ENCODE measurements at places on chromosomes 2 and 18.
A peak's percentile ranks its signal among the peaks of the same experiment; 100 is the strongest.

GRCh38 chr2:180325416-180326120 lies 318.5 kb upstream of the CWC22 start:
- no peak for DNase-seq

DNA sequence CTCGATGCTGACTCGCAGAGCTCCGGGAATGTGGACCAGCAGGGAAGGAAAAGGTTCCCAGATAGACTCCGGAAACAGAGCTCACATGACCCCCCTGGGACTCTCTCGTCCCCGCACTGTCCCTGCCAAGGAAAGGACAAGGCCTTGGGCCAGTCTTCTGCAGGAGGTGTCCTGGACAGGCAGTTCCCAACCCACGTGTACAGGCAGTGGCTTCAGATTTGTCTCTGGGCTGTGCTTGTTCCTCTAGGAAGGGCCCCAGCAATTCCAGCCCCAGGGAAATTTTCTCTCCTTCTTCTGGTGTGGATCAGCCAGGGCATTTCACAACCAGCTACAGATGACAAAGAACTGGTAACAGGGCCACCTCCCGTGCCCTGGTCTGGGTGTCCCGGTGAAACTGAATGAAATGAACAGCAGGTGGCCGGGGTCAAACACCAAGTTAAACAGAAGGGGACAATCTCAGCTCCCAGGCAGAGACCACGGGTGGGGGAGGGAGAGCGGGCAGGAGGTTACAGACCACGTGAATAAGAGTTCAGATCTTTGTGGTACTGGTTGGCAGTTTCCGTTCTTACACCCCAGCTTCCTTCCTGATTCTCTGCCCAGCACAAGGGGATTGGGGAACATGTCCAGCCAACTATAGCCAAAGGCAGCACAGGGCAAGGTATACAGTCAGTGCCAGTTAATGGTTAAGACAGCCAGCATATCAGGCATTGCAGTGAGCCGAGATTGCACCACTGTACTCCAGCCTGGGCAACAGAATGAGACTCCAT lies 52.2 kb upstream of the CAB39 start:
- no peak for DNase-seq

DNA sequence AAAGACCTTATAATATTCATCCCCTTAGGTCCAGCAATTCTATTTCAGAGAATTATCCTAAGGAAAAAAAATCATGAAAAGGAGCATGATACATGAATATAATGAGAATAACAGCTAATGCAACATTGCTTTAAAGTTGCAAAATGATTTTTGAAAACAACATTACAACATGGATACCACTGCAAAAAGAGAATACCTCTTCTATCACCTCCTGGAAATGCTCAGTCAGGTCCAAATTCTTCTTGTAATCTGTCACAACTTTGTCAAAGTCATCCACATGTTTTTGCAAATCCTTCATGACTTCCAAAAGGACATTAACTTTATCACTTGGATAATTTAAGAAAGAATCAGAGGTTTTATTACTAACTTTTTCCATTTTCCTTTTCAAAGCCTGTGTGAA lies 47.9 kb upstream of the TTN start:
- DNase-seq: no peak

GRCh38 chr2:132915812-132916549 lies 246.0 kb upstream of the LYPD1 start:
- no peak for DNase-seq

DNA sequence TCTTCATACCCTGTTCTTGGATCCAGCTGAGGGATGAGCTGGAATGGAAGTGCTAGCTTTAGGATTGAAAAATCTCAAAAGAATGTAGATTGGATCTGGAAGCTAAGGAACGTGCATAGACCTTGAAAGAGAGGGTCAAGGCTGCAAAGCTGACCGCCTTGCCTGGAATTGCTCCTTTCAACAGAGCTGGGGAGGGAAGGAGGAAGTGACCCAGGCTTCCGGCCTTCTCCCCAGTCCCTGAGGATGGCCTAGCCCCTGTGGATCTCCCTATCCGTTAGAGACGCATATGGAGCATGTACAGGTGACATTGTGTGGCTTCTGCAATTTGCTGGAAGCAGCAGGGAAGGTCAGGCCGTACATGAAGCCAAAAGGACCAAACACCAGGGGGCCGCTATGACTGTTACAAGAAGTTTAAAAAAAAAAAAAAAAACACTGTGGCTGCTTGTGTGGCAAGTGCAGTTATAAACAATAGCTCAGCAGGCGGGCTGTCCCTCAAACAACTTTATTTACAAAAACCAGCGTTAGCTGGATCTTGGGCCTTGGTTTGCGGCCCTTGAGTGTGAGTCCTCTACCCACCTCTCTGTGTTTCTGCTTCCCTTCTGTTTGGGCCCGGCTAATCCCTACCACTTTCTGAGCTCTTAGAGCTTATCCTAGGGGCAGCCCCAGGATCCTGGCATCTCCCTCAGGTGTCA lies 227.6 kb downstream of the SEPTIN10 start:
- no peak for DNase-seq

DNA sequence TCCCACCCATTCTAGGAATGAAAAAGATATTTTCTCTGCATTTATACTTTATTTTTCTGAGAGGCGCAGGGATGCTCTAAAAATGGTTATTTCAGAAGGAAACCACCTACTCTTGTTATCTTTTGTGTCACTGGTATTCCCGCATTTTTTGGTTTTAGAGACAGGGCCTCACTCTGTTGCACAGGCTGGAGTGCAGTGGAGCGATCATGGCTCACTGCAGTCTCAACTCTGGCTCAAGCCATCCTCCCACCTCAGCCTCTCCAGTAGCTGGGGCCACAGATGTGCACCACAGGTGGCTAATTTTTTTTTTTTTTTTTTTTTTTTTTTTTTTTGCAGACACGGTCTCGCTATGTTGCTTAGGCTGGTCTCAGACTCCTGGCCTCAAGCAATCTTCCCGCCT lies 135.9 kb downstream of the NCK2 start:
- DNase-seq: no peak

- DNase-seq: peak; percentile 60
These were observed 954 bp upstream of the CTDSP1 start for GRCh38 chr2:218398437-218399390.

DNA sequence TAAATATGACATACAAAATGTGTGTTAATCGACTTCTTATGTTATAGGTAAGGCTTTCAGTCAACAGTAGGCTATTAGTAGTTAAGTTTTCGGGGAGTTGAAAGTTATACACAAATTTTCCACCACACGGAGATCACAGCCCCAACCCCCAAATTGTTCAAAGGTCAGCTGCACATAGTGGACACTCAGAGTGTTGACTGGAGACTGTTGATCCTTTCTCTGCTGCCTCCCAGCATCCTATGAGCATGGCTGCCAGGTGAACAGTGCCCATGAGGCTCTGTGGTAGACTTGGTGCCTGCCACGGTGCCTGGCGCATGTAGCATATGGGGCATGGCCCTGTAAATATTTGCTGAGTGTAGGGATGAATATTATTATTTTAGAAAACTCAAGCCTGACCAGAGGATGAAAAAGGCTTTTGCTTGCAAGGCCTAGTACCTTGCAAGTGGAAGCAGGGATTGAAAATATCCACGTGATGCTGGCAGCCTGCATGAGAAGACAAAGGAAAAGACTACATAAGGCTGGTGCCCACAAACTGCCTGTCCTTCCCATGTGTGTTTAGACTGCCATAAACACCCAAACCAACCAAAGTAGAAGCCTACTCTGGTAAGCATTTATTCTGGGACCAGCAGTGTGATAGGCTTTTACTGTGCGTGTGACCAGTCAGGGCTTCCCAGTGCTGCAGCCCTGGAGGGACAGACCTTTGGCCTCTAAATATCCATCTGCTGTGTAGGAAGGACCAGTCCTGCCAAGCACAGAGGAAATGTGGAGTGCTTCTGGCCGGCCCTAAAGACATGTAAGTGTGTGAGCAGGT lies 226.1 kb downstream of the LDLRAD4 start:
- DNase-seq: no peak

GRCh38 chr2:186559848-186560247 lies 30.0 kb upstream of the ITGAV start:
- DNase-seq: no peak

DNA sequence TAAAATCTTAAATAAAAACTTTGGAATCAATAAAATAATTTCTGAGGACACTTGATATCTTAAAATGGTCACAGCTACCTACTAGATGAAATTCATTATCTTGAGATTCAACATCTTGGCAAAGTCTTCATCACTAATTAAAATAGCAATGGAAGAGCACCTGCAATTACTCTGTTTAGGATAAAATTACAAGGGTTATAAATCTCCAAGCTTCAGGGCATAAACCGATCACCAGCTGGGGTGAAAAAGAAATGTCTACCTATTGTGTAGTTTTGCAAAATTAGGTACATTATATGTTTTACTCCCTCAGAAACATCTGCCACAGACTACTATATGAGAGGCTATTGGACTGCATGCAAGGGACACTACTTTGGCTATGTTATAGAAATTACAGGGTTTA lies 327.1 kb downstream of the CCDC178 start:
- no peak for DNase-seq

DNA sequence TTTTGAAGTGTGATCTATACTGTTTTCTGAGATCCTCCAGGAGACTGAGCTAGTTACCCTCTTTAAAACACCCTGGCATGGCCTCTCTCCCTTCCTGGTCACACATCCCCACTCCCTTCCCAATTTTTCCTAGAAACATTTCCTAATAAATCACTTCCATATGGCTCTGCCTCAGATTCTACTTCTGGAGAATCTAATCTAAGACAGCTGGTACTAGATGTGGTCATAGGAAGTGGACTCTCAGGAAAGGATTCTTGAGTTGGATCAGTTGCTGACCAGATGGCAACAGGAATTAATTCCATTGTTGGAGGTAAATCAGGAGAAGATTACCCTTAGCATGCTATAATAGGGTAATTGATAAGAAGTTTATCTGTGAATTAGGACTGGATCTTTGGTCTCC lies 310.5 kb downstream of the SATB2 start:
- no peak for DNase-seq

- no peak for DNase-seq
These were observed 1.7 kb downstream of the TMBIM1 start for GRCh38 chr2:218290316-218291261.

DNA sequence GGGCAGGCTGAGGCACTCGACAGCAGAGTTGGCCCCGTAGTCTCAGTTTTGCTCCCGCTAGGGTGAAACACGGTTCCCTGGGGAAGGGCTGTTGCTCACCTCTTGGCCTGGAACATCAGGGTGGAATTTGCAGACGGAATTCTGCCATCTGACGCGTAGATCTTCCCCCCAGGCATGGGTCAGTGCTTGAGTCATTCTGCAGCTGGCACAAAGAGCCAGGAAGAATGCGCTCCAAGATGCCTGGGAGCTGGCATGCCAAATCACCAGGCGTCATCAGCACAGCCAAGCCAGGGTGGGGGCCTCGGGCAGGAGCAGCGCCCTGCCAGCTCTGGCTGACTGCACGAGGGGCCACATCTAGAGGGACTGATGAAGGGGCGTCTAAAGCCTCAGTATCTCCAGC lies 42.7 kb downstream of the ODC1 start:
- peak; percentile 31 for DNase-seq

- no peak for DNase-seq
These were observed 47.3 kb upstream of the CALCRL start for GRCh38 chr2:187495324-187495723.

- no peak for DNase-seq
These were observed 731.4 kb downstream of the TSN start for GRCh38 chr2:122486705-122487415.

- no peak for DNase-seq
These were observed 26.9 kb downstream of the MCEE start for GRCh38 chr2:71102981-71103681.

GRCh38 chr2:181198183-181198864 lies 217.9 kb downstream of the UBE2E3 start:
- no peak for DNase-seq

DNA sequence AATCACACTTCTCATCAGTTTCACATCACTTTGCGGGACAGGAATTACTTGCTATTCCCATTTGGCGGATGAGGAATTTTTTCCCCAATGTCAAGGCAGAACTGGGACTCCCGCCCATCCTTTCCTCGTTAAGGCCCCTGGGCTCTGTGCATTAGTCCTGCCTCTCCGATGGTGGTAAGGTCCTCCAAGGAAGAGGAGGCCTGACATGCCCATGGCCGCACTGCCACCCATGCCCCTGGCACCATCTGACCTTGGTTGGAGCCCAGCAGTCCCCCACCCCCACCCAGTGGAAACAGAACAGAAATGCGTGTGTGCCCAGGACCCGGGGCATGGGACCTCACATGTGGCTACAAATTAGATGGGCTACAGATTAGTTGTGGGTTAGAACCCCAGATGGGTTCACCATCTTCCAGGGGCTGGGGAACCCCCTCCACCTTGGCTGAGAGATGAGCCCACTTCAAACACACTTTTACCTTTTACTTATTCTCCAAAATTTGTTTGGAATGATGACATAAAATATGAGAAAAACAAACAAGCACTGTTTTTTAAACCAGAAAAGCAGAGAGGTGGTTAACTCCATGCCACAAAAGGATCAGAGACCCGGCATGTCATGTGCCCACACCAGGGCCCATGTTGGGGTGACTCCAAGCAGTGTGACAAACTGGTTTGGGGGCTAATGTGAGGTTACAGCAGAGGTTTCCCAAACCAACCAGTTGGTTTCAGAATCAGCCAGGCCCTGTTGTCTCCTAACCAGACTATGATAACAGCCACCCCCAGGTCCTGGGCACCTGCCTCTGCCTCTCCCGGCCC lies 11.0 kb upstream of the DUSP2 start:
- no peak for DNase-seq

GRCh38 chr2:84858123-84858522 lies 22.8 kb downstream of the TRABD2A start:
- DNase-seq: no peak

DNA sequence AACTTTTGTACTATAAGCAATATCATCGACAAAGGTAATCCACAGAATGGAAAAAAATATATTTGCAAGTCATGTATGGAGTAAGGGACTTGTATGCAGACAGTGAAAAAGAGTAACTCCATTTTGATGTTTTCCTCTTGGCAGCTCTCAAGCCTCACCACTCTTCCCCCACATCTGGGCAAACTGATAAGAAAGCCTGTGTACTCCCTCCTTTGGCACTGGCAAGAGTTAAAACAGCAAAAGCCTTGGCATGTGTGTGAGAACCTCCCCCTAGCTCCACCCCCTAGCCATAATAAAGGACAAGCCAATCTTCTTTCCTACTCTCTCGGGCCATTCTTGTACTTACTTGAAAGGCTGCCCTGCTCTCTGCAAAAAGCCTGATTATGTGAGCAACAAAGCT lies 335.2 kb downstream of the LRATD1 start:
- no peak for DNase-seq

DNA sequence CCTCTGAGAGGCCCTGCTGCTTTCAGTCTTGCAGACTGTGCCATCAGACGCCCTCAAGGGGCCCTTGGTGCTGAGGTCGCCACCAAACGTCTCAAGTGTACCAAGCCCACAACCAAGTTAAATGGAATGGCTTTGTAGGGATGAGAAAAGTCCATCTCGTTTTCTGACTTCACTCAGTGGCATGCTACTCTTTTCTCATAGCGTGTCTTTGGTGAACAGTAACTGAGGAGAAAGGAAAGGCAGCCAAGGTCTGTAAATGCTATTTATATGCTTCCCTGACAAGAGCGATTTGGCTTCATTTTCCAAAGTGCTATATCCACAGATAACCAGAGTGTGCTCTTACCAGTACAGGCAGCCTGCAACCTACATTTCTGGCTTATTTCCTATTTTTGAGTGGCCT lies 123.0 kb downstream of the MTX2 start:
- no peak for DNase-seq

- no peak for DNase-seq
These were observed 326.8 kb downstream of the AKAIN1 start for GRCh38 chr18:4870177-4870773.

- no peak for DNase-seq
These were observed 396.0 kb downstream of the ERBB4 start for GRCh38 chr2:212142631-212143030.

Data from C1 segment of cervical spinal cord (tissue), 14 donors.